Skeletal muscle tissue (tissue), 5 donors: ENCODE measurements at places on chromosomes 2 and 18. TPM values are rescaled to one million over a fixed set of nuclear protein-coding genes. Genes with fewer than 3 reads are reported as not detected.

HAUS1 gene
- total RNA-seq = 13.0 TPM

CNTNAP5 gene
- not detected for total RNA-seq

FRZB gene
- 6.8 TPM for total RNA-seq

MYCN gene
- total RNA-seq = 7.3 TPM

HSPD1 gene
- 146 TPM for total RNA-seq

INHA gene
- total RNA-seq = not detected

TMEM17 gene
- total RNA-seq = 1.0 TPM

GMPPA gene
- total RNA-seq = 27.7 TPM

ANKAR gene
- 31.8 TPM for total RNA-seq
